ENCODE measurements at places on chromosomes 2 and 18. TPM values are rescaled to one million over a fixed set of nuclear protein-coding genes. Genes with fewer than 3 reads are reported as not detected.

Gene CPSF3
- 128 TPM for total RNA-seq

Gene KYNU
- total RNA-seq, result 68.6 TPM

Gene MYO3B
- not detected for total RNA-seq

Gene NT5C1B
- not detected for total RNA-seq

Gene ABCB11
- total RNA-seq, result not detected

Gene DSG1
- not detected for total RNA-seq

Gene SERPINB10
- total RNA-seq, result not detected

Gene SPC25
- 26.5 TPM for total RNA-seq

All from HepG2 (cell line).